ENCODE measurements at places on chromosomes 4 and X.

DNA sequence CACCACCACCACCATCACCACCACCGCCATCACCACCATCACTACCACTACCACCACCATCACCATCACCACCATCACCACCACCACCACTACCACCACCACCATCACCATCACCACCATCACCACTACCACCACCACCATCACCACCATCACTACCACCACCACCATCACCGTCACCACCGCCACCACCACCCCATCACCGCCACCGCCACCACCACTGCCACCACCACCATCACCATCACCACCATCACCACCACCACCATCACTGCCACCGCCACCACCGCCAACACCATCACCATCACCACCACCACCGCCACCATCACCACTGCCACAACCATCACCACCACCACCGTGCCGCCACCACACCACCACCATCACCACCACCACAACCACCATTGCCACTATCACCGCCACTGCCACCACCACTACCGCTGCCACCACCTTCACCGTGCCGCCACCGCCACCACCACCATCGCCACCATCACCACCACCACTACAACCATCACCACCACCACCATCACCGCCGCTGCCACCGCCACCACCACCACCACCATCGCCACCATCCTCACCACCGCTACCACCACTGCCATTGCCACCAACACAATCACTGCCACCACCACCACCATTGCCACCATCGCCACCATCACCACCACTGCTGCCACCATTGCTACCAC lies 1511.3 kb upstream of the AGA start:
- no peaks in the 10 kb centered on the region for H3K4me1 ChIP-seq
- no peaks in the 10 kb centered on the region for H3K36me3 ChIP-seq
- H3K27me3 ChIP-seq = no peaks in the 10 kb centered on the region

- no peaks in the 10 kb centered on the region for H3K4me1 ChIP-seq
- H3K4me3 ChIP-seq = no peak overlapping the region
- no peaks in the 10 kb centered on the region for H3K36me3 ChIP-seq
These were observed 98.3 kb upstream of the GALNTL6 start for GRCh38 chr4:171714791-171715454.

GRCh38 chr4:174266416-174266815 lies 17.1 kb downstream of the FBXO8 start:
- no peaks in the 10 kb centered on the region for H3K36me3 ChIP-seq
- H3K27ac ChIP-seq = no peak overlapping the region
- DNase-seq = no peak
- peaks cover 6% of the 10 kb centered on the region for H3K4me1 ChIP-seq
- H3K27me3 ChIP-seq = no peaks in the 10 kb centered on the region

- H3K36me3 ChIP-seq = no peaks in the 10 kb centered on the region
- no peaks in the 10 kb centered on the region for H3K27me3 ChIP-seq
- no peak overlapping the region for H3K4me3 ChIP-seq
- H3K4me1 ChIP-seq = no peaks in the 10 kb centered on the region
- no peak for DNase-seq
- H3K27ac ChIP-seq = no peak overlapping the region
These were observed 94.6 kb downstream of the RLIM start for GRCh38 chrX:74519870-74520269.

GRCh38 chr4:108881190-108881589 lies 118.3 kb upstream of the ETNPPL start:
- H3K27ac ChIP-seq = no peak overlapping the region
- no peaks in the 10 kb centered on the region for H3K4me1 ChIP-seq
- no peak overlapping the region for H3K4me3 ChIP-seq
- no peaks in the 10 kb centered on the region for H3K27me3 ChIP-seq
- DNase-seq = no peak

DNA sequence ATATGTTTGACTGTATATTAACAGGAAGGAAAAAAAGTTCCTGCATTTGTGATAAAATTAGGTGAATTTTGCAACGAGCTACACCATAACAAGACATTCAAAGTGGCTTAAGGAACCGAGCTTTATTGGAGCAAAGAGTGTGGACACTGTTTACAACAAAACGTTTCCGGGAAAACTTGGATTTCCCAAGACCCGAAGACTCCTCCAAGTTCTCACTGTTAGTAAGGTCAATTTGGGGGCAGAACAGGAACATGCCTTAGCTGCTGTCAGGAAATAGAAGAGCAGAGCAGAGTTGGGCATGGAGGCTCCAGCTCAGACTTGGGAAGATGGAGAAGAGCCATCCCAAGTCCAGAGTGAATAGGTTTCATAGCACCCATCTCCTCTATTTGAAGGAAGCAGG lies 16.5 kb downstream of the ADH6 start:
- peak overlapping the region; percentile 12 for H3K27ac ChIP-seq
- no peaks in the 10 kb centered on the region for H3K36me3 ChIP-seq
- no peak overlapping the region for H3K4me3 ChIP-seq
- peaks cover 7% of the 10 kb centered on the region for H3K4me1 ChIP-seq

DNA sequence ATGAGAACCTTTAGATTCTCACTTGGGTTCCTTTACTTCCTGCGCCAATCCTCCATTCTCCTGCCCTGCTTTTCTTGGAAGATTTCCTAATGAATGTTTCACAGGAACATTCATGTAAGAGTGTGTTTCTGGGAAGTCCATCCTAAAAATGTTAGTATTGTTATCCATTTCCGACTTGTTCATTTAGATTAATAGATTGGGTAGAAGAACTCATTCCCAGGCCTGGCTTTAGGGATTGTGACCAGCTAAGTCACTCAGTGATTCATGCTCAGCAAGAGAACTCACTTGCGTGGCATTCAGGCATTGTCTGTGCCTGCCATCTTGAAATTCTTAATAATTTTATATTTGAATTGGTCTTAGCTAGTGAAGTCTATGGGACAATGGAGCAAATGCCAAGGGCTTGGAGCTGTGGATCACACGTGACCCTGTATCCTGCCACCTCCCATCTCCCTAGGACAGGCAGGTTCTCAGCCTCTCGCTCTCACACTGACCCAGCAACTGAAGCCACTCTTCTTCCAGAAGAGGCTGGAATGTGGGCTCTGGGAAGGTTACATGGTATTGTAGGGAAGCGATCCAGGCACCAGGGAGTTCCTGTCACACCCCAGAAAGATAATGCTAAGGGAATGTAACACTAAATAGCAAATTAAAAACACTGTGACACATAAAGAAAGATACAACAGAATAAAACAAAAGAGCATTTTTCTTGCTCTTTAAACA lies 562.1 kb downstream of the TMA16 start:
- H3K4me3 ChIP-seq = no peak overlapping the region
- H3K36me3 ChIP-seq = no peaks in the 10 kb centered on the region
- DNase-seq = no peak
- H3K27me3 ChIP-seq = no peaks in the 10 kb centered on the region

GRCh38 chrX:6981718-6982406 lies 165.7 kb upstream of the STS start:
- H3K27me3 ChIP-seq = no peaks in the 10 kb centered on the region
- DNase-seq = no peak
- H3K4me3 ChIP-seq = no peak overlapping the region

DNA sequence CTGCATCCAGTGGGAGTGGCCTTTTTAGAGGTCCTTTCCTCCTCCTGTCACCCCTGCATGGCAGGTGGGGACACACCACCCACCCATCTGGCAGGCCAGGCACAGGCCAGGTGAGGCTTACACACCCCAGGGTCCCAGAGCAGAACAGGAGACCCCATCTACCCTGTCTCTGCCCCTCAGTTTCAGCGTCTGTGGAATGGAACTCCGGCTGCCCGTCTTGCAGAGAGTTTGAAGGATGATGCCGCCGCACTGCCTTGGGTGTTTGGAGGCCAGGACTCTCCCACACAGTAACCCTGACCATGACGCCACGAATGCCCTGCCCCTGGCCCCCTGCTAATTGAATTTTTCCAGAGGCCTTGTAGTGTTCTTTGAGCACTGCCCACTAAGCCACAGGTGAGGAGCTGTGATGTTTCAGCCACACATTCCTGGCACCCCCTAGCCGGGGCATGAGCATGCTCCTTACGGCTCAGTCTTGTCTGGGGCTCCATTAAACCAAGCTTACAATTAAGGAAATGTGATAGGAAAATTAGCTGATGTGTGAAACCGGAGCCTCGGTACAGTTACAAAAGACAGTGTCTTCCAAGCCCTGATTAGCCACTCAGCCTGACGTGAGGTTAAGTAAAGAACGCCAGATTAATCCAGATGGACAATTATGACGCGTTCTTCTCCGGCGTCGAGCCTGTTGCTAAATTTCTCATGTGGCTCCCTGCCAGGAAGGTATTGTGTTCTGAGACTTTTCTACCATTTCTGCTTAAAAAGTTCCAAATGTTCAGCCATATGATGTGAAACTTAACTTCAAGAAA lies 39.3 kb downstream of the HMX1 start:
- no peaks in the 10 kb centered on the region for H3K36me3 ChIP-seq
- no peak overlapping the region for H3K27ac ChIP-seq
- DNase-seq = peak; percentile 0
- H3K27me3 ChIP-seq = no peaks in the 10 kb centered on the region
- no peak overlapping the region for H3K4me3 ChIP-seq

GRCh38 chrX:149510386-149510785 lies 5.3 kb upstream of the IDS start:
- no peak for DNase-seq
- no peak overlapping the region for H3K4me3 ChIP-seq
- no peaks in the 10 kb centered on the region for H3K4me1 ChIP-seq
- no peaks in the 10 kb centered on the region for H3K27me3 ChIP-seq
- no peaks in the 10 kb centered on the region for H3K36me3 ChIP-seq

DNA sequence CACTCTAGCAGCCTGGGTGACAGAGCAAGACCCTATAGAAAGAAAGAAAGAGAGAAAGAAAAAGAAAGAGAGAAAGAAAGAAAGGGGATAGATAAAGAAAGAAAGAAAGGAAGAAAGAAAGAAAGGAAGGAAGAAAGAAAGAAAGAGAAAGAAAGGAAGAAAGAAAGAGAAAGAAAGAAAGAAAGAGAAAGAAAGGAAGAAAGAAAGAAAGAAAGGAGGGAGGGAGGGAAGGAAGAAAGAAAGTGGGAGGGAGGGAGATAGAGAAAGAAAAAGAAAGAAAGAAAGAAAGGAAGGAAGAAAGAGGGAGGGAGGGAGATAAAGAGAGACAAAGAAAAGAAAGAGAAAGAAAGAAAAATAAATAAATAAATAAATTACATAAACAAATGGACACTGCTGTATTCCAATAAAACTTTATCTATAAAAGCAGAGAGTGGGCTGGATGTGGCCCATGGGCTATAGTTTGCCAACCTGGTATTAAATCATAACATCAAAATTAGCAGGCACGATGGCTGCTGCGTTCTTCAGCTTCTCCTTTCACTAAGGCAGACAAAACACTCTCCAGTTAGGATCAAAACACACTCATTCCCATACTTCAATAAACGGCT lies 165.0 kb downstream of the ZNF674 start:
- DNase-seq = no peak
- H3K4me1 ChIP-seq = no peaks in the 10 kb centered on the region
- no peak overlapping the region for H3K4me3 ChIP-seq
- H3K36me3 ChIP-seq = no peaks in the 10 kb centered on the region
- H3K27me3 ChIP-seq = no peaks in the 10 kb centered on the region

DNA sequence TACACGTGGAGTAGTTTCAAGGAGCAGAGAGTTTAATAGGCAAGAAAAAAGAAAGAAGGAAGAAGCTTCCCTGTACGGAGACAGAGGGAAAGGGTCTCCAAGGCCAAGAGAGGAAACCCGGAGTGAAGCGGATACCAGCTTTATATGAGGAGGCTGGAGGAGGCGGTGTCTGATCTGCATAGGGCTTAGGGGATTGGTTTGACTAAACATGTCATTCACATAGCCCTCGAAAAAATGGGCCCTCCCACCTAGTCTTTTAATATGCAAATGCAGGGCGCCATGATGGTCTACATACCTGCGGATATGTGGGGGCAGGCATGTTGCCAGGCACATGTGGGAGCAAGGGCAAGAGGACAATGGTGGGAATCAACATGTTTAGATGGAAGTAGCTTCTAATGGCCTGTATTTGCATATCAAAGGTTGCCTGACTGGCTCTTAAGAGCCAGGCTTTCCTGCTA lies 103.1 kb upstream of the UGT8 start:
- no peak overlapping the region for H3K4me3 ChIP-seq
- no peaks in the 10 kb centered on the region for H3K27me3 ChIP-seq
- no peak for DNase-seq

- H3K4me1 ChIP-seq = no peaks in the 10 kb centered on the region
- H3K27ac ChIP-seq = no peak overlapping the region
- no peaks in the 10 kb centered on the region for H3K27me3 ChIP-seq
- no peaks in the 10 kb centered on the region for H3K36me3 ChIP-seq
- DNase-seq = no peak
These were observed 33.9 kb downstream of the PDK3 start for GRCh38 chrX:24498975-24499374.

DNA sequence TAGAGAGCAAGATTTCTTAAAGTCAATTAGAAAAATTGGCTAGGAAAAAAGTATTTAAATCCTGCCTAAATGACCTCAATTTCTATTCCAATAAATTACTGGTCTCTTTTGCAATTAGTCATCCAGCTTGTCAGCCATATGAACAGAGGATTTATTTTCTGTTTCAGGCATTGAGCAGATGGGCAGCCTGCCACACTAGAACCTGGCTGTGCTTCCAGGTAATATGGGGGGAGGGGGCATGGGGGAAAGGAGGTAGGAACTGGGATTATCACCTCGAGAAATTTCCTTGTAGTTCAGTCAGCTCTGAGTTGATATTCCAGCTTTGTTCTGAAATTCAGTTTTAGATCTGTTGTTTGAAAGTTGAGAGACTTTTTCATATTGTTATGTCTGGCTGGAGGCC lies 206.3 kb upstream of the LCORL start:
- H3K4me1 ChIP-seq = no peaks in the 10 kb centered on the region
- H3K27me3 ChIP-seq = no peaks in the 10 kb centered on the region
- DNase-seq = no peak
- no peak overlapping the region for H3K4me3 ChIP-seq

DNA sequence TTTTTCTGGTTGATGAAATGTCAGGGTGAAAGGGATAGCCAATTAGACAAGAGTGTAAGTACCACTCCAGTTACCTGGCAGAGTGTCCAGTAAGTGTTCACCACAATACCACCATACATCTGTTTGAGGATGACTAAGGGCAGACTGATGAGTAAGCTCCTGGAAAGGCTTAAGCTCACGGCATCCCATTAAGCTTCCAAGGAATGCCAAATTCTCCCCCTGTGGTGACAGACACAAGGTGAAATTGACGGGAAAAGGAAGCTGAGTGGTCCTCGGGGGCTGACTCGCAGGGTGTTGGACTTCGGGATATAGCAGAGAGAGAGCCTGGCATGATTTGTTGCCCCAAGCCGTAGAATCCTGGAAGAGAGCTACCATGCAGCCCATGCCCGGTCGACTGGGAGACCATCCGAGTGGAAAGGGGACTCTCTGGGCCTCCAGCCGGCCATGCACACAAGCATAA lies 7.6 kb upstream of the BST1 start:
- no peaks in the 10 kb centered on the region for H3K27me3 ChIP-seq
- no peak overlapping the region for H3K4me3 ChIP-seq

GRCh38 chr4:33086331-33086925 lies 2366.3 kb downstream of the PCDH7 start:
- H3K4me1 ChIP-seq = no peaks in the 10 kb centered on the region
- H3K36me3 ChIP-seq = no peaks in the 10 kb centered on the region
- DNase-seq = no peak
- H3K27me3 ChIP-seq = no peaks in the 10 kb centered on the region
- no peak overlapping the region for H3K4me3 ChIP-seq
- H3K27ac ChIP-seq = no peak overlapping the region

Measured in ovary (tissue), 10 donors.